Fibroblast of the aortic adventitia (primary cell): ENCODE measurements at places on chromosomes 6 and 20. TPM values are rescaled to one million over a fixed set of nuclear protein-coding genes. Genes with fewer than 3 reads are reported as not detected.

HCRTR2 gene
- total RNA-seq: not detected in 2 replicates

PXDC1 gene
- total RNA-seq: 17.6 and 39.4 TPM in 2 replicates

PNPLA1 gene
- total RNA-seq: 0.09 TPM in 1 of 2 replicates, not detected in the other

FOXF2 gene
- total RNA-seq: 0.25 and 8.1 TPM in 2 replicates

RNF182 gene
- 0.74 and 2.9 TPM in 2 replicates for total RNA-seq

LZTS3 gene
- 3.6 and 11.6 TPM in 2 replicates for total RNA-seq

SPEF1 gene
- total RNA-seq: 0.09 TPM in 1 of 2 replicates, not detected in the other

BCL2L1 gene
- 59.9 and 101 TPM in 2 replicates for total RNA-seq

DPPA5 gene
- total RNA-seq: not detected in 2 replicates

CAGE1 gene
- 0.33 and 0.36 TPM in 2 replicates for total RNA-seq

KCNK5 gene
- total RNA-seq: under 0.01 TPM in 1 of 2 replicates, not detected in the other

SPINT3 gene
- total RNA-seq: not detected in 2 replicates

TNFRSF6B gene
- 0.36 TPM in 1 of 2 replicates, not detected in the other for total RNA-seq

SLC22A2 gene
- total RNA-seq: not detected in 2 replicates

SLC22A7 gene
- not detected in 2 replicates for total RNA-seq

HLA-DQB1 gene
- not detected in 2 replicates for total RNA-seq

FRMD1 gene
- not detected in 2 replicates for total RNA-seq

CTAGE9 gene
- total RNA-seq: not detected in 2 replicates

ULBP3 gene
- total RNA-seq: 0.41 and 16.4 TPM in 2 replicates

HECA gene
- 29.9 and 36.3 TPM in 2 replicates for total RNA-seq

RAET1E gene
- 0.63 TPM in 1 of 2 replicates, not detected in the other for total RNA-seq

DNPH1 gene
- total RNA-seq: 46.2 and 65.2 TPM in 2 replicates

PHACTR3 gene
- not detected in 2 replicates for total RNA-seq

DEFB132 gene
- not detected in 2 replicates for total RNA-seq

ZNF334 gene
- 0.63 and 14.0 TPM in 2 replicates for total RNA-seq

DCDC2 gene
- total RNA-seq: not detected in 2 replicates

PNRC1 gene
- 92.3 and 138 TPM in 2 replicates for total RNA-seq

HLA-DQA1 gene
- not detected in 2 replicates for total RNA-seq

SLC17A1 gene
- total RNA-seq: not detected in 2 replicates

STMND1 gene
- not detected in 2 replicates for total RNA-seq

SUMO4 gene
- 3.8 TPM in 1 of 2 replicates, not detected in the other for total RNA-seq

RIPOR2 gene
- 0.72 and 1.4 TPM in 2 replicates for total RNA-seq

RCAN2 gene
- 8.0 and 14.9 TPM in 2 replicates for total RNA-seq

FNDC11 gene
- 0.25 and 0.45 TPM in 2 replicates for total RNA-seq
